ENCODE measurements at places on chromosomes 1 and 21.

- no peak for DNase-seq
Measured at GRCh38 chr1:37915476-37916093, 31.3 kb downstream of the INPP5B start.

DNA sequence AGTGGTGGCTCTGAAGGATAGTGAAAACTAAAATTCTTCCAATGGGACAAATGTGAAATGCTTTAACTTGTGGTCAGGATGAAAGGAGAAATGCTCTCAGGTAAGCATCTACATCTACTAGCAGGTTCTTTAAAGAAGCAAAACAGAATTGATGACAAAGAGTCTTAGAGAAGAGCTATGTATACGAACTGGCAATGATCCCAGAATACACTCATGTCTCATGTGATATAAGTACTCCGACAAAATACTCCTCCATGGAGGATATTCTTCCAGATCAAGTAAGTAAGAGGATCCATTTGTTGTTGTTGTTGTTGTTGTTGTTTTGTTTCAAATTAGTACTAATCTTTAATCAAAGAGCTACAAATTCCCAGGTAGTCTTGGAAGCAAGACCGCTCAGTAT, 174.0 kb upstream of the ATP1B1 start:
- DNase-seq = no peak

DNA sequence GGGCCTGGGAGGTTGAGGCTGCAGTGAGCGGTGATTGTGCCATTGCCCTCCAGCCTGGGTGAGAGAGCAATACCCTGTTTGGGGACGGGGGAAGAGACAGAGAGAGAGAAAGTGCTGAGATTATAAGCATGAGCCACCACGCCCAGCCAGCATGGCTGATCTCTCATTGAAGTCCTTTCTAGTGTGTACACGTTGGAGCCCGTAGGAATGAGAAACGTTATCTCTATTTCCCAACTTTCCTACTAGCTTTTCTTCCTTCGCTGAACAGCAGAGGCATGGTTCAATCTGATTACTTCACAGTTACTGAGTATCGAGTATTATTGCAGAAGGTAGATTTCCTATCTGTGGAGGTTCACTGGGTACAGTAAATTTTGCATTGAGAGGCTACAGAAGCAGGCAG, 4.5 kb downstream of the PEX14 start:
- no peak for DNase-seq

DNA sequence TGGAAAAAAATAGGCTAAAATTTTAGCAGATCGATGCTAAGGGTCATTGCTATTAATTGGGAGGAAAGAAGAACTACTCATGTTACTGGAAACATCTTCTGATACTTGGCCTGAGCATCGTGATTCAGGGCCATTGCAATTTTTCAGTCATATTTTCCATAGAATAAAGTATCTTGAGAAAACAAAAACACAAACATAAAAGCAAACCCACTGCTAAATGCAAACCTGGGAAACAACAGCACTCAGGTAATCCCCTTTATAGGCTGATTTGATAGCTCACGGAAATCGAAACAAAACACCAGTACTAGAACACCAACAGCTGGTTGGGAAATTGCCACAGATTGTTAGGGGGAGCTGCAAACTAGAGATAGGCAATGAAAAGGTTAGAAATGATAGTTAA, 172.9 kb upstream of the ESRRG start:
- DNase-seq = no peak

- DNase-seq = no peak
Measured at GRCh38 chr1:204170494-204171155, 4.5 kb upstream of the REN start.

GRCh38 chr1:62796221-62796620, 12.3 kb downstream of the ATG4C start:
- DNase-seq = no peak

GRCh38 chr1:100952104-100952745, 56.3 kb downstream of the SLC30A7 start:
- no peak for DNase-seq

GRCh38 chr1:225897595-225898514, 8.9 kb upstream of the LEFTY1 start:
- no peak for DNase-seq

- DNase-seq = no peak
Measured at GRCh38 chr1:233269656-233270055, 25.9 kb downstream of the PCNX2 start.

GRCh38 chr1:6868660-6869380, 83.6 kb downstream of the CAMTA1 start:
- DNase-seq = no peak

DNA sequence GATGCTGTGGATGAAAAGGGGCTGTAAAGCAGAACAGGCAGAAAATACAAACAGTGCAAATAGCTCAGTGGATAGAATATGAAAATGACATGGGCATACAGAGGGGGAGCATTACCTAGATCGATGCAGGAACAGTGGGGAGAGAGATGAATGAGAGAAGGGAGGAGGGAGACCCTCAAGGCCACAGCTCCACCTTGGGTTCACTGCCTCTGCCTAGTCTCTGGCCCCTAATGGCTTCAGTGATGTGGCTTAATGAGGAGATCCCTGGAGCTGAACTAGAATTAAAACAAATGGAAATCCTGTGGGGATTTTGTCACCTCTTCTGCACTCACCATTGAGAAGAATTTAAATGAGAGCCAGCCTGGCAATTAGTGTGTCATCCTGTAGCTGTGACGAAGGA, 165.0 kb downstream of the TNR start:
- no peak for DNase-seq

DNA sequence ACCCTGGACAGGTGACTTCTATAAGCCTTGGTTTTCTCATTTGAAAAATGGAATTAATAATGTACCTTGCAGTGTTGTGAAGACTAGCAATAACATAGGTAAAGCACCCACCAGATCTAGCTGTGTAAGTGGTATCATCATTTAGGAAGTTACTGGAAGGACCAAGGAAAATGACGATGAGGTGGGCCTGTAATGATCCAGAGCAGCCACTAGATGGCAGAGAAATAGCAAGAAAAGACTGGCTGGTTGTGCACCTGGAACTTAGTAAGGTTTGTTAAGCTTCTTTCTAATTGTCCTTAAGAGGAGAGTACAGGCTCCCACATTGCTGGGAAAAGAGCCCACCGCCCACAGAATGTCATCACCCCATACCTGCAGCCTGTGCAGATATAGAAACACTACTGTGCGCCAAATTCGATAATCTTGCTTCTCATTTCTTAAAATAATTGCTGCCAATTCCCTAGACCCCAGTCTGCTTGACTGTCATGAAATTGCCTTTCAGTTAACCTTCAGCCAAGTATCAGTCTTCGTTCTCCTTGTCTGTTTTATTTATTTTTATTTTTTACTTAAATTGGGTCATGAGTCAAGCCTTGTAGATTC, 37.2 kb downstream of the WNT4 start:
- DNase-seq = peak; percentile 43

GRCh38 chr1:186511761-186512637, 51.1 kb upstream of the PDC start:
- DNase-seq = no peak

DNA sequence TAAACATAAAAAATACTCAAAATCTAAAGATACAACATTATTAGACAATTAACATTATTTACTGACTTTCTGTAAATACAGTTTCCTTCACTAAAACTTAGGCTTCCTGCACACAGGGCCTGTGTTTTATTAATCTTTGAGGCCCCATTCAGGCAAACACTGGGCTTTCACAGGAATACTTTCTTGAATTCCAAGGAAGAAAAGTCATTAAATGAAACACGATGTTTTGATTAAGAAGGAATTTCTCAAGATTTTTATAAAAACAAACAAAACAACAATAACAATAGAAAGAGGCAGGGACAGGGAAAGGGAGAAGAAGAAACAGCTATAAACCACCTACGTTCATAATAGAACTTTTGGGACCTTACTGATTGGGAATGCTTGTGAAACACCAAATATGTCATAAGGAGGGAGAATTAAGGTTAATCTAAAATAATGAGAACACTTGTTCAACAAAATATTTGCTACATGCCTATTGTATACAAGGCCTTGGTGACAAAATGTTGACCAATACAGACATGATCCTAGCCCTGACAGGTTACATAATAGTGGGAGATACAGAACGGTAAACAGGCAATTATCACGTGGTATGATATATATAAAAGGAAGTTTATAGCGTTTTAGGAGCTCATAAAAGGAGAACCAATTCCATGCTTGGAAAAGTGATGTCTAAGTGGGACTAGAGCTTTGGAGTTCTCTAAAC, 3.6 kb downstream of the DDAH1 start:
- DNase-seq = no peak

DNA sequence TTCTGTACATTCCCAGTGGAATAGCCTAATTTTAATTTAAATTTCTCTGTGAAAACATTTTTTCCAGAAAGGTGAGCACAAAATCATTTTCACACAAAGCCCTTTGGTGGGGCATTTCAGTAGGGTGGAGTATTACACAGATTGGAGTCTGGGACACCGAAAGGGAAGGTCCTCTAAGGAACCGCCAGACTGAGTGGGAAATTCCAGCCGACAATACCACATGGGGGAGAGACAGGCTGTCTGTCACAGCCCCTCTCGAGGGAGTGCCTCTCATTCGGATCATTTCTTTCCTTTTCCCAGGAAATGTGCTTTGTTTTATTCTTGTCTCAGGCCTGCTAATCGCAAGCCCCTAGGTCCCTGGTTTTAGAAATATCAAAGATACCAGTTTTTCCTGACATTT, 150.6 kb upstream of the HOOK1 start:
- DNase-seq = no peak

DNA sequence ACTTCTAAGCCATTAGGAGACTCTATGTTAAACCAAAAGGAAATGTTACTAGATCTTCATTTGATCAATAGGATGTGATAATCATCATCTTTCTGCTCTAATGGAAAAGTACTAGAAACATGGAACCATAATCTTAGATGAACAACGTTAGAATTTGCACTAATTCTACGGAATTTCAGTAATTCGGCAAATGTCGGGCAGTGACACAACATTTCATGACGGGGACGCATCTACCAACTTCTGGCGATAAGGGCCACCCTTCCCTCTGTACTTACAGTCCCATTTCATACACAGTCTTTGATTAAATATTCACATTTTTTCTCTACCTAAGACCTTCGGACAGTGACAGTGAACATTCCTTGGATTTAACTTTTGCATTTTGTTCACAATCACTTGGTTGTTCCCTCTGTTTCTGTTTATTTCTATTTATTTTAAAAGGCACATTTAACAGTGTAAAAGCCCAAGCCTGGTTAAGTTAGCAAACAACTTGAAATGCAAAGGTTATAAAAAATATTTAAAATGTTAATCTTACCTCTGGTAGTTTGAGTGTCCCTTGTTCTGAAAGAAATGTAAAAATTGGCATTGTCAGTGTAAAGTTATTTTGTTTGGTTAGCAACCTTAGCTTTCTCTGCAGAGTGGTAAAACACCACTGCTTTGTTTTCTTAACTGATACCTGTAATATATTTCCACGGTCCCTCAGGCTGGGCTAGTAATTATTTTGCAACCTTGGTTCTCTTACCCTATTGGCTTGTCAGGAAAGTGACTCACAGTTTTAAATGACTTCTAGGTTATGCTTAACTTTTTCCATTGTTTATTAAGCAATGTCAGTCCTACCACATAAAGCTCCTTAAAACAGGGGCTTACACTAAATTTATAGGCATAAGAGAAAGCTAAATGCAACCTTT, 276.9 kb downstream of the VAV3 start:
- DNase-seq = no peak

GRCh38 chr1:33302325-33302724, 18.6 kb downstream of the A3GALT2 start:
- no peak for DNase-seq

GRCh38 chr1:158176399-158176798, 4.3 kb upstream of the CD1D start:
- DNase-seq = no peak

DNA sequence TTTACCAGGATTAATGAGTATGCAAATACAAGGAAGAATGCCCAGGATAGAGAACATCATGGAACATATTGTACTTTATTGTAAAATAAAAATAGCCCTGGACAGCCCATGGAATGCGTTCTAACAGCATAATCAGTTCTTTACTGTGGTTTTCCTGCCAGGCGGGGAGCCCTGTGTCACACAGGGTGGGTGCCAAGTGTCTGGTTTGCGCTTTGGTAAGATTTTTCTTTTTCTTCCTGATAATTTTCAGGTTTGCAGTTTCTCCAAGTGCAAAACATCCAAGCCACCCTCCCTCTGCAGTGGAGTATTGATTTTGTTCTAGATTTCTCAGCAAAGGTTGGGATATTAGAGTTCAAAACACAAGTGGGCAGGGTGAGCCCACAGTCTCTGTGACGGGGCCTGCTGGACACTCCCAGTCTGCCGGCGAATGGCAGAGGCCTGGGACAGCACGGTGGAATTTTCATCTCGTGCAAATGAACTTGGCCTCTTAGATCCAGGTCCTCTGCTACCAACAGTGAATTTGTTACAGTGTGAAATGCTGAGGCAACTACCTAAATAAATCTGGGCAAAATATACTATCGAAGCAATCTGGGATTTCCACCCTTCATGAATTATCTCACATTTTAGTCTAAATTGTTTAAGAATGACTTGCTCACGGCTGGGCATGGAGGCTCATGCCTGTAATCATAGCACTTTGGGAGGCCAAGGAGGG, 15.6 kb upstream of the KCNJ15 start:
- DNase-seq = no peak

DNA sequence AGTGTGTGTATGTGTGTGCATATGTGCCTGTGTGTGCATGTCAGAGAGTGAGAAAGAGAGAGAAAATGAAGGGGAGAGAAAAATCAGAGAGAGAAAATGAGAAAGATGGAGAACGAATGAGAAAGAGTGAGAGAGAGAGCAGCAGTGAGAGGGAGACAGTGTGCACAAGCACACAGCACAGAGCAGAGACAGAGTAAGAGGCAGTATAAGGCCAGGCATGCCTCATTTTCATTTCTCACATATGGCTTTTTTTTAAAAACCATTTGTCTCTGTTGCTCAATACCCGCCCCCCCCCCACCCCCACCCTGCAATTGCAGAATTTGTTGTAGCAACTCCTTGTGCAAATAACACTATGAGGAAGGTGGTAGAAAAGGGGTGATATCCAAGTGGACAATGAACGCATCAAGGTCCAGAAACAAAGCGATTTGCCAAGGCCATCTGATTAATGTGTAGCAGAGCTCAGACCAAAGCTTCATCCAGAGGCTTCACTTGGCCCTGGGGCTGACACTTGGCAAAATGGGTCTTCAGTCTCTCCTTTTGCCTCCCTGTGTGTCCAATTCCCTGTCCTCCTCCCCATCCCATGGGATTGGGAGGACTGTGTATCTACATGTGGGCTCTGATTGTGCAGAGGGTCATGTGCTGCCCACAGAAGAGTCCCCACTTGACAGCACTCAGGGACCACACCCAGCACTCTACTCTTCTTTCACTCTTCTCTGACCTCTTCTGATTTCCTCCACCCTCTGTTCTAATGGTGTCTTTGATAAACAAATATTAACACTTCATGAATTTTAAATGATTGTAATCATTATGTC, 38.9 kb upstream of the HSD3B1 start:
- no peak for DNase-seq

GRCh38 chr1:41673378-41673777, 188.9 kb upstream of the EDN2 start:
- no peak for DNase-seq

- DNase-seq = no peak
Measured at GRCh38 chr1:225228871-225229303, 199.0 kb downstream of the LBR start.

GRCh38 chr1:36855699-36856494, 178.4 kb downstream of the GRIK3 start:
- peak; percentile 23 for DNase-seq

- no peak for DNase-seq
Measured at GRCh38 chr1:242147096-242147976, 148.4 kb upstream of the MAP1LC3C start.

GRCh38 chr1:44265656-44266358, 52.5 kb downstream of the DMAP1 start:
- DNase-seq = no peak

Data from cerebellum (tissue), 4 donors.